ENCODE measurements at places on chromosomes 12 and 14.
A peak's percentile ranks its signal among the peaks of the same experiment; 100 is the strongest.

GRCh38 chr12:40828593-40828990 is 136.4 kb downstream of the CNTN1 start:
- no peak for DNase-seq

DNA sequence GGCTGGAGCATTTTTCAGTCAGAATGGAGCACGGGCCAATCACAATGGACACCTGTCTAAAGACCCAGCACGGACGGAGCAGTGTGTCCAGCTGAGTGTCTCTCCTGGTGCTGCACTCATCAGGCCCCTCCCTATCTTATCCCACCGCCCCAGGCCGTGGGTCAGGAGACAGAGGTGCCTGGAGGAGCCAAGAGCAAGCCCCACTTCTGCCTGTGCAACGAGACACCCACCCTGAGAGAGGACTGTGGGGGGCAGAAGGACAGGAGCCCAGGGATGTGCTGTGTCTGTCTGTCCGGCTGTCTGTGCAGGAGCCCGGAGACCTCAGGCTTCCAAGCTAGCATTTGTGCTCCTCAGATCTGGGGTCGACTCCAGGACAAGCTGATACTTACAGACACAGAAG is 69.6 kb upstream of the SFSWAP start:
- DNase-seq: no peak

GRCh38 chr14:59253527-59253926 is 65.1 kb downstream of the DAAM1 start:
- no peak for DNase-seq

DNA sequence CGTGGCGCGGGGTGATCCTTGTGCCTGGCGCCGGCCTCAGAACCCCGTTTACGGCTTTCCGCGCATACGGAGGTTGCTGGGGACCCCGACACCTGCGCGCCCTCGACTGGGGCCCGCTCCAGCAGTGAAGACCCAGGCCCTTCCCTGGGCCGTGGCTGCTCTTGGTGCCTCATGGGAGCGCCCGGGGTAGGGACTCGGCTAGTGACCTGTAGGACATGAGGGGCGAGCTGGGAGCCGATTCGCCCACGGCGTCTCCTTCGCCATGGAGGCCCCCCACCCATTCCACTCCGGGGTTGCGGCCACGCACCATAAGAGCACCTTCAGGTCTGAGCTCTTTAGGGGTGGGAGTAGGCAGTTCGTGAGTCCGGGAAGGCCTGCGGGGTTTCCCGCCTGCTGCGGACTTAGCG is 14.2 kb upstream of the PAX9 start:
- DNase-seq: no peak

GRCh38 chr12:65248656-65249633 is 29.5 kb upstream of the MSRB3 start:
- DNase-seq: no peak

- DNase-seq: no peak
Observed at GRCh38 chr12:56954958-56955355, 2.5 kb downstream of the RDH16 start.

GRCh38 chr12:64730588-64730969 is 28.6 kb downstream of the GNS start:
- DNase-seq: no peak

- no peak for DNase-seq
Observed at GRCh38 chr12:85310025-85310424, 30.0 kb downstream of the ALX1 start.

DNA sequence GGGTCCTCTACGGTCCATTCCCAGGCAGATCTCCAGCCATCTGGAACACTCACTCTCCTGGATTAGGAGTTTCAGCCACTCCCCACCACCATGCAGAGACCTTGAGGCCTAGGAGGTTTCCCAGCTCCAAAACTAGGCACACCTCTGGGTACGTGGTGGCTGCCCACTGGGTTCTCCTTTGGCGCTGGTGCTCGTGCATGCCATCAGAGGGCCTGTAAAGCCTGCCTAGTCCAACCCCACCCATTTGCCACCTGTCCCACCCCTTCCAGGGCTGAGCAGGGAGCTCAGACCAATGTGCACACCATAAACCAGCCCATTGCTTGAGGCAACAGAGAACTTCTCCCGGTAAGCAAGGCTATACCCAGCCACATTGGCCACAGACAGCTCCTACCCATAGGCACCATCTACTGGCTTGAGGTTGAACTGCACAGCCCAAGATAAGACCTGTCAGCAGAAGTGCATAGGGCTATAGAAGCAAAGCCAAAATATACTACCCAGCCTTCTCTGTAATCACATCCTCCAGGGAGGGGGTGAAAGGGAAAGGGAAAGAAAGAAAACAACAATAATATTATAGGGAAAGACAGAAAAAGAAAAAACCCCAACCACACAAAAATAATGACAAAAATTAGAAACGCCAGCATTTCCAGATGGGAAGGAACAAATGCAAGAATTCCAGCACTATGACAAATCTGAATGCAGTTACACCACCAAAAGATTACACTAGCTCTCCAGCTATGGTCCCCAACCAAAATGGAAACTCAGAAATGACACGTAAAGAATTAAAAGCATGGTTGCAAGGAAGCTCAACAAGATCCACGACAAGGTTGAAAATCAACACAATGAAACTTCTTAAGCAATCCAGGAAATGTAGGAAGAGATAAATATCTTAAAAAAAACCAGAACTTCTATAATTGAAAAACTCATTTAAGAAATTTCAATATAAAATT is 111.9 kb upstream of the CCDC175 start:
- DNase-seq: peak; percentile 61

GRCh38 chr14:80809663-80810062 is 131.9 kb downstream of the CEP128 start:
- DNase-seq: no peak

DNA sequence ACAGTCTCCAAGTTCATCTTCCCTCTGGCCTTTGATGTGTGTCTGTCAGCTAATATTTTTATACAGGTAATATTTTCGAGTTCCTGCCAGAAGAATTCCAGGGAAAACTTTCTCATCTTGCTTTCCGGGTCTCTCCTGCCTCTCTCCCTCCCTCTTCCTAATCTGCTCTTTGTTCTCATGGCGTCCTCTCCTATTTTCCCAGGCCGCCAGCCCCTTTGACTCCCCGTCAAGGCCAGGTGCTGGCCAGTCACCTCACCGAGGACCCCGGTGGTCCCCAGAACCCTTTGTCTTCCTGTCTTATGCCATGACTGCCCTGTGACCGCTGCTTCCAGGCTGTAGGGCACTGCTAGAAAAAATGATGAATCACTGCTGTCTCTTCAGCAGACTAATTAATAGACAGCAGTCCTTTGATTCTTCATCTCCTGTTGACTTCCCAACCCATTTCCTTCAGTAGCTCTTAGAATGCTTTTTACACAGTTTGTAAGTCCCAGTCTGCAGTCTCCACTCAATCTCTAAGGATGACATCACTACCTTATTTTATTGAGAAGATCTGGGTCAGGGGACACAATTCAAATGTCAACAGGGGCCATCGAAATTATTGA is 40.7 kb downstream of the PPFIBP1 start:
- no peak for DNase-seq

DNA sequence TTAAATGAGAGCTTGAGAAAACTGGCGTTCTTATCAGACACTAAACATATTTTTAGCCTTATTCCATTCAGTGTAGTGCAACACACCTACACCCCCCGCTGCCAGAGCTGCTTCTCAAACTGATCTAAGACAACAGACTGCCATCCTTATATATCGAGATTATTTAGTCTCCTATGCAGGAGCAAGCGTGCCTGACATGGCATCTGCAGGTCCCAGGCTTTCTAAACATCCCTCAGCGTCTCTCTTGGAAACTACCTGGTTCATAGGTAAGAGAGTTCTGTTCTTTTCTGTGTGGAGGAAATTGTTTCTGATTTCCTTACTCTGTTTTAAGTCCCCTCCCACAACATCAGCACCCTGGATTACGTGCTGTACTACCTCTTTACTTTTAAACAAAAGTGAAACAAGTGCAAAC is 117.1 kb upstream of the PTPRB start:
- DNase-seq: no peak

GRCh38 chr14:91378930-91379578 is 38.6 kb downstream of the CCDC88C start:
- DNase-seq: no peak

GRCh38 chr12:124668602-124669001 is 101.2 kb upstream of the NCOR2 start:
- no peak for DNase-seq

- no peak for DNase-seq
Observed at GRCh38 chr14:101948666-101949216, 15.6 kb upstream of the DYNC1H1 start.

GRCh38 chr12:88309546-88309945 is 167.4 kb downstream of the TMTC3 start:
- no peak for DNase-seq

DNA sequence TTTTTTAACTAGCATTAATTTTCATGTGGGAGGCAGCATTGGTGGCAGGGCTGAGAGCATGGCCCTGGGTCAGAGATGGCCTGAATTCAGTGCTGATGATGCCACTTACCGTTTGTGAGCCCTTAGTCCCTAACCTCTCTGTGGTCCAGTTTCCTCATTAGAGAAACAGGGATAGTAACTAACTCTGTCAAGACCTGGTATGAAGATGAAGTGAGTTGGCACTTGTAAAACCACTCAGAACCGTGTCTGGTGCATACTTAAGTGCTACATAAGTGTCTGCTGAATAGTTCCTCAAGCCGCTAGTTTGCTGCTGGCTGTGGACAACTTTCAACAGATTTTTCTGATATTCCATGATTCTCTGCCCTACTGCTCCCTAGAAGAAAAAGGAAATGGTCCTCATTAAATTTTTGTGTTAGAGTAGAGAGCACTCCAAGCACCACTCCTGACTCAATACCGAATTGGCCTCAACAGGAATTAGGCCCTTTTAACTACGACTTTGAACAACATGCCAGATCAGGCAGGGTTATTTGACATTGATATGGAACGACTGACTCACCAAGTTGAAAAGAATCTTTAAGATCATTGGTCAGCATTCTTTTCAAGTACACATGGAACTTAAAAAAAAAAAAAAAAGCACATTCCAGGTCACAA is 250.2 kb downstream of the ANO2 start:
- DNase-seq: no peak

- DNase-seq: no peak
Observed at GRCh38 chr12:12859690-12860089, 31.7 kb upstream of the GPRC5A start.

GRCh38 chr12:100141998-100142850 is 450 bp downstream of the BLTP3B start:
- peak; percentile 42 for DNase-seq
